ENCODE measurements at places on chromosomes 16 and 17.

DNA sequence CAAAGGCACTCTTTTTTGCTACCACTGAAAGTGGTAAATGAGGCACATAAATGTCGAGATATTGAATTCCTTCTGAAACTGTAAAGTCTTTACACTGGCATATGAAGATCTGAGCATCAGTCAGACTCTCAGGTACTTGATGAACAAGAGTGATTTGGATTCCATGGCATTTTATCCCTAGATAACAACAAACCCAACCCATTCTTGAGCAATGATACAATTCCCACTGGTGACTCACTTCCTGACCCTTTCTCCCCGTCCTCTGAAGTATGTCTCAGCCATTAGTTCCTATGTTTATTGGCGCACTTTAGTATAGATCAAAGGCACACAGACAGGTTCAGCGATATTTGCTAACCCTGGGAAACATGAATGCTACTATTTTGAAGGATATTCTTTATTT lies 147.0 kb upstream of the RBFOX1 start:
- no peak for DNase-seq

DNA sequence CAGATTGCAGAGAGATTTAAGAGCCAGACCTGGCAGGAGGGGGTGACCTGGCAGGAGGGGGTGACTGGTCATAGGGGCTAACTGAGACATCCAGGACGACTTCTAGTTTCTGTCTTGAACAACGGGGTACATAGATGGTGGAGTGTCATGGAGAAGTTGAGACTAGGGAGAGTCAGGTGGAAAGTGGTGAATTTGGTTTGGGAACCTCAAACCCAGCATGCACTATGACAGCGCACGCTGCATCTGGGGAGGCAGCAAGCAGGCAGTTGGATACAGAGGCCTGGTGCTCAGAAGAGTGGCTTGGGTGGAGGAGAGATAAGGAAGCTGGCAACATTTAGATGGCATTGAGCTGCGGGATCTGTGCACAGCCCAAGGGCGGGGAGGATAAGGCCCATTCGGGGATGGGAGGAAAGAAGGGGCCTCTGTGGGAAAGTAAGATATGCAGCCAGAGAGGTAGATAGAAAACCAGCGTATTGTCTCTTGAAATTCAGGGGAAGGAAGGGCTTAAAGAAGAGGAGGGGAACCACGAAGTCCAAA lies 4.5 kb downstream of the RIPOR1 start:
- DNase-seq = no peak

- no peak for DNase-seq
Measured at GRCh38 chr16:8572063-8572918, 18.0 kb downstream of the TMEM114 start.

DNA sequence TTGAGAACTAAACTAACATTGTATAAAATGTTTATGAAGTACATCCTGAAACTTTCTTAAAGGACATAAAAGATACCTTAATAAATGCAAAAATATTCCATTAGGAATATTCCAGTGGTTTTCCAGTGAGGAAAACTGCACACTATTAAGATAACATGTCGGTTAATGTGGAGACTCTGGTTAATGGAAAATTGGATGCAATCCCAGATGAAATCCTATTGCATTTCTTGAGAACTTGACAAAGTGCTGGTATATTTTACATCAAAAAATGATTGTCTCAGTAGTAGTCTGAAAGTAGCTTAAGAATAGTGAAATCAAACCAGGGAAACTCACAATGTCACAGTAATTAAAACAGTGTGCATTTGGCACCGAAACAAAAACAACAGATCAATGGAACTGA lies 202.5 kb upstream of the MON1B start:
- no peak for DNase-seq

DNA sequence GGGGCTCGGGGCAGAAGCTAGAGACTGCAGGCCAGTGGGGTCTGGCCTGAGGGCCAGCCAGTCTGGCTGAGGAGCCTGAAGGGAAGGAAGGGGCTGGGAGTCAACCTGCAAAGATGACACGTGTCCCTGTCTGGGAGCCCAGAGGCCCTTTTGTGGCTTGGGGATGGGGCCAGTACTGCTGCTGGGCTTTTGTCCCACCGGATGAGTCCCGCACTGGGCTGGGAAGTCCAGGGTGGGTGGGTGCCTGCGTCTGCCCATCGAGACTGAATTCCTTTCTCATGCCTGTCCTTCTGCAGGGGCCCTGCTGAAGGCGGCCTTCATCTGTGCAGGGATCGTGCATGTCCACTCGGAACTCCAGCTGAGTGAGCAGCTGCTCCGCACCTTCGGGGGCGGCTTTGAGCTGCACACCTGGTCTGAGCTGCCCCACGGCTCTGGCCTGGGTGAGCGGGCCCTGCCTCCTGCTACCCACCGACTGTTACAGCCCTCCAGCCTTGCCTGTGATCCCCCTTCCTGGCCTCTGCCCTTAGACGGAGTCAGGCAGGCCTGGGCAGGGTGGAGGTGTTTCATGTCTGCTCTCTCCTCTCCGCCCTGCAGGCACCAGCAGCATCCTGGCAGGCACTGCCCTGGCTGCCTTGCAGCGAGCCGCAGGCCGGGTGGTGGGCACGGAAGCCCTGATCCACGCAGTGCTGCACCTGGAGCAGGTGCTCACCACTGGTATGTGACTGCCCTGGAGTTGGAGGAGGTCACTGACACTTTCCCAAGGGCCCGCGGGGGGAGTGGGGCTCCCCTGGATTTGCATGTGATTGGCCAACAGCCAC lies 20.9 kb downstream of the FCSK start:
- DNase-seq = no peak

Data from fibroblast of the aortic adventitia (primary cell).